ENCODE measurements at places on chromosomes 12 and 14.

DNA sequence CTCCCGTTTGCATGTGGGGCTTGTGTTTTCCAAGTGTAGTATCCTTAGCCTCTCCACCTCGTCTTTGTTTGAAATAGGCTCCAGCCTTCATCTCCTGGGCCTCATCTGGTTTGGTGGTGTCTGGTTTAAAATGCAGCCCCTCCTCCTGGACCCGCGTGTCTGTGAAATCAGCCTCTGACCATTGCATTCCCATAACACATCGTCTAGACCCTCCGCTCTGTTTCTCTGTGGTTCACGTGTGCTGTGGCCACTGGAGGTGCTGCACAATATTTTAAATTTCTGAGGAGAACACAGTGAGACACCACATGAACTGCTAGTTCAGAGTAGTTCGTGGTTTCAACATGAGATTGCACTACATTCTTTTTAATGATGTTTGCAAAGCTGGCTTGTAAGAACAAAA, 35.6 kb downstream of the UBE3B start:
- DNase-seq = no peak

- no peak for DNase-seq
Measured at GRCh38 chr12:112514926-112515642, 96.3 kb downstream of the PTPN11 start.

DNA sequence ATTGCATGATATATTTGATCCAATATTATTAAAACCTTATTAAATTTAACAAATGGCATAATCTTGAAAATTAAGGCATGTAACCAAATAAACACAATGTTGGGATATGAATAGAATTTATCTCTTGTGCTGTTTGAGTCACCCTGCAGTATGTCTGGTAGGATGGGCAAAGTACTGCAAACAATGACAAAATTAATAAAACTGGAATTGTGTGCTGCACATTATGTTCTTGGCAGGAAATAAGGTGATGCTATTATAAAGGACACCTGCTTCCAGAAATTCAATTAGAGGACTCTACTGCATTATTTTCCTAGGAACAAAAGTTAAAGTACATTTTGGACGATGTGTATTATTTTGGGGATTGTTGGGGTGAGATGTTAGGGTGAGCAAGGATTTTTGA, 132.7 kb downstream of the PPFIA2 start:
- no peak for DNase-seq

GRCh38 chr14:93765970-93766369, 22.3 kb downstream of the PRIMA1 start:
- no peak for DNase-seq

DNA sequence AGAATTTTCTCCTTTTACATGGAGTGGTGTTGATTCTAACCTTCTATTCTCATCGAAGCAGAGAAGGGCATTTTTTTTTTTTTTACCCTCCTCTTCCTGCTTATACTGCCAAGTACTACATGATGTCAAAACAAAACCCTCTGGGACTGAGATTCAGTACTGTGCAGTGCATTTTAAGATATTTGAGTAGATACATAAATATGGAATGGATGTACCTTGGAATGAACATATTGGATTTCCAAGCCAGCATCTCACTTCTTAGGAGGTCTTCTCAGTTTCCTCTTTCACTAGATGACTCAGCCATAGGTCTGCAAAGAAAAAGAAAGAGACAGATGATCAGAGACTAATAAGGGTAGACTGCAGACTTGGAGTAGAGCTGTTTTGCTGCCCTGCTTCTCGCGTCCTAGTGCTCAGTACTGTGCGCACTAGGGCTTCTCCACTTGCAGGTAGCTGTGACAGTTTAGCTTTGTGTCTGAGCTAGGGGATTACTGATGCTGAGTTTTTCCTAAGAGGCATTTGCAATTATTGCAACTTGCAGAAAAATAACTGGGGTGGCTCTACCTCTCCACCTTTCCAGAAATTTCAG, 20.4 kb downstream of the TPH2 start:
- no peak for DNase-seq

DNA sequence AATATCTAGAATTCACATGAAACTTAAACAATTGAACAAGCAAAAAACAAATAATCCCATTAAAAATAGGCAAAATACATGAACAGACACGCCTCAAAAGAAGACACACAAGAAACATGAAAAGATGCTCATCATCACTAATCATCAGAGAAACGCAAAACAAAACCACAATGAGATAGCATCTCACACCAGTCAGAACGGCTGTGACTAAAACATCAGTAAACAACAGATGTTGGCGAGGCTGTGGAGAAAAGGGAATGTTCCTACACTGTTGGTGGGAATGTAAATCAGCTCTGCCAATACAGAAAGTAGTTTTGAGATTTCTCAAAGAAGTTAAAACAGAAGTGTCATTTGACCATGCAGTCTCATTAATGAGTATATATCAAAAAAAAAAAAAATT, 121.3 kb downstream of the PTPRO start:
- DNase-seq = no peak

DNA sequence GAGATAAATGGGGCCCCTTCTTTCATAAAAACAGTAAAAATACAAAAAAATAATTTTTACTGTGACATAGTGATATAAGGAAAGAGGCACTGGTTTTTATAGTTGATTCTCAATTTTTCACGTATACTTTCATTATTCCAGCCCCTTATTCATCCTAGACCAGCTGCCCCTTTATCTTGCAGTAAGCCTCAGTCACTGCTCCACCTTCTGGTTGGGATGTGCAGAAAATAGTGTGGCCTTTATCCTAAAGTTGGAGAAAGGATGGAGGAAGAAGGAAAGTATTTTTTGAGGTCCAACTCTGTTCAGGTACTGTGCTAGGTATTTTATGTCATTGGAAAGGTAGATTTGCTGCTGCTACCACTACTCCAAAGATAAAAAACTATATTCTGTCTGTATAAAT, 172.7 kb downstream of the ANO6 start:
- DNase-seq = peak; percentile 12

GRCh38 chr12:105365231-105365630, 34.7 kb downstream of the C12orf75 start:
- DNase-seq = no peak

- DNase-seq = peak; percentile 60
Measured at GRCh38 chr14:22095860-22096513, 422.4 kb upstream of the OR4E1 start.

DNA sequence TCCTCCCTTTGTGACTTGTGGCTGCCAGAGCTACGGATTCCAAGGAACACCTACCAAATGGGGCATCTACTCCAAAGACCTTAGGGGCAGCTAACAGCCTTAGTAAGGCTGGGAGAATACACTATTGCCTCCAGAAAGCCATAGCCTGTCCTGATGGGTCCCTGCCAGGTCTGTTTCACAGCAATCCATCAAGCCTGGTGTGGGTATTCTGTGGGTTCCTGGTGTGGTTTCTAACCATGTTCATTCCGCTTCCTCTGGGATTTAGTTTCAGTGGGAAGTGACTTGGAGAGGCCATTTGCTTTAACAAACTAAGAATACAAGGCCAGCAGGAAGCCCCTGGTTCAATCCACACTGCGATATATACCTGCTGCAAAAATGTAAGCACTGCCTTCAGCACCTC, 220.5 kb downstream of the FOXN3 start:
- no peak for DNase-seq

- DNase-seq = no peak
Measured at GRCh38 chr14:52874389-52874788, 76.5 kb downstream of the FERMT2 start.

- DNase-seq = no peak
Measured at GRCh38 chr14:29410581-29410980, 517.1 kb downstream of the PRKD1 start.

GRCh38 chr12:50924439-50925341, 27.7 kb upstream of the HIGD1C start:
- peak; percentile 23 for DNase-seq

- no peak for DNase-seq
Measured at GRCh38 chr12:58529897-58530741, 390.2 kb downstream of the LRIG3 start.

Measured in CD4-positive, alpha-beta T cell treated with Interleukin-17A for 4 hours (primary cell).